ENCODE measurements at places on chromosomes 12 and 14.
A peak's percentile ranks its signal among the peaks of the same experiment; 100 is the strongest.

GRCh38 chr12:119354172-119354571, 19.6 kb downstream of the CCDC60 start:
- DNase-seq, result no peak

DNA sequence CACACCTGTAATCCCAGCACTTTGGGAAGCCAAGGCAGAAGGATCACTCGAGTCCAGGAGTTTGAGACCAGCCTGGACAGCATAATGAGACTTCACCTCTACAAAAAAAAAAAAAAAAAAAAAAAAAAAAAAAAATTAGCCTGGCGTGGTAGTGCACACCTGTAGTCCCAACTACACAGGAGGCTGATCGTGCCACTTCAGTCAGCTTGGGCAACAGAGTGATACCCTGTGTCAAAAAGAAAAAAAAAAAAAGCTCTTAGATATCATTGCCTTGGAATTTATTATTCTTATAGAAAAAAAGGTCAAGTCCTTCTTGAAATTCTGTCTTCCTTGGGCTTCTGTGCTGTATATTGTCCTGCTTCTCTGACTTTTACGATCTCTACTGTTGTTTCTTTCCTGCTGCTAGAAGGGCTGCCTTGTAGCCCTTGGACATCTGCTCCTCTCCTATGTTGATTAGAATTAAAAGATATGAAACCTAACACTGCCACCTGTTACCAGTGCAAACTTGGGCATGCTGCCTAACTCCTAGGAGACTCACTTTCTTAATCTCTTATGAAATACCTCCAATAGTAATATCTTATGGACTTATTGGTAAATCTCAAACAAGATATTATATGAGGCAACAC, 5.7 kb downstream of the TMEM19 start:
- no peak for DNase-seq

DNA sequence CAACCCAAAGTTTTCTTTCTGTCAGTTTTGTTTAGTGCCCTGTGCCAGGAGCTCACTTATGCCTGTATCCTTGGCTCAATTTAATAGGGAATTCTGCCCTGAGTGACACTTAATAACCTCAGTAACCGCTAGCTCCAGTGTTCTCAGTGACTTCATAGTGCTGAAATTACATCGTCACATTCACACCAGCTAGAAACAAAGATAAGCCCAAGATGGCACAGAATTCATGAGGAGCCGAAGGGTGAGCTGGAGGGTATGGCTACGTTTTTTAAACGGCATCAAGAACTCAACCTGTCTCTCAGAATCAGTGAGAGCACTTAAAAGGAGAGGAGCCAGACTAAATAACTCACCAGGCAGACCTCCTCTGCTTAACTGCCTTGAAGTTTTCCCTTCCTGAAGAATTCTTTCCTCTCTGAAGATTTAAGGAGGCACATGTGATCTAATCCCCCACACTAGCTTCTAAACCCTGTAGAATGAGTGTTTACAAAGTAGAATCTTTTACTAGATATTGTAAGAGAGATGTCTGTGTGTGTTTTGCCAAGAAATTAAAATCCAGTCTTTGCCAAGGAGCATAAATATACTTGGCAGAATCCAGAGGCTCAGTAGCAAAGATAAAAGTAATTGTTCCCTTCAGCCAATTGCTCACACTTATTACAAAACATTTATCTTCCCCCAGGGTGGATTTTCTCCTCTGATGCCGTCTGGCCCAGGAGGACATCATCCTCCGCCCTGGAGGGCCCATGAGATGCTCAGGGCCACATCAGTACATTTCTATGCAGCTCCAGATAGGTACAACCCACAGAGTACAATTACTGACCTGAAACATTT, 37.3 kb downstream of the PTGER2 start:
- DNase-seq, result peak; percentile 8

DNA sequence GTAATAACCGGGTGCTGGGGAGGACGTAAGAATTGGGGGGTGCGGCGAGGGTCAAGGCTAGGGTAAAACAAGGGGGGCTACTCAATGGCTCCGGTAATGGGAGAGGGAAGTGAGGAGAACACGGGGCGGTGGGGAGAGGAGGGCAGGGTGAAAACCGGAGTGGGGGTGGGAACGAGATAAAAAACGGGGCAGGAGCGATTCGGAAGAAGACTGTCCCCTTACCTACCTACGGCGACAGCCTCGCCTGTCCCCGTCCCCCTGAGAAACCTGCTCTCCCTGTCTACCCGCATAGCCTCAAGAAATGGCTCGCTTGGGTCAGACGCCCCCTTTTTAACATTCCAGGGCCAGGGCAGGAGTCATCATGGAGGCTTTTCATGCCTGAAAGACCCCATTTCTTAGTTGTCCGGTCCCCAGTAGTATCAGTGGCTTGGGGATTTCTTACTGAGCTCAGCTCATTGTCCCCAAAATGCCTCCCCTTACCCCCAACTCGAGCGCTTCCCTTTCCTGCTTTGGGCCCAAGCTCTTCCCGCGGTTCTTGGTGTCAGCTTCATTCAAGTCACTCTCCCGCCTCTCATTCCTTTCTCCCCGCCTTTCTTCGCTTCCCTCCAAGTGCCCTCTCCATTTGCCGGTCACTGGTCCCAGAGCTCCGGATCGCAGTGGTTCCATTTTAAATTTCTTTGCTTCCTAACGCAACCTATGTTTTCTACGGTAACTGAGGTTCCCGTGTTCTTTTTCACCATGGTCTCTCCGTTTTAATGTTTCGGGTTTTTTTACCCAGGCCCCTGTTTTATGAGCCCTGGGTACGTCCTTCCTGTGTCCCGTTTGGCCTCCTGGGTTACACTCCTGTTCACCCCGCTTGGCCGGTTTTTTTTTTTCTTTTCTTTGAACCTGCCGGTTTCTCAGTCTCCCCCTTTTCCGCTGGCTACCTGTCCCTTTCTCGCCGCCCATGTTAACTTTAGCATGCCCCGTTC, 1.2 kb upstream of the WSB2 start:
- DNase-seq, result peak; percentile 93

- DNase-seq, result no peak
Observed at GRCh38 chr12:45637706-45638105, 91.8 kb upstream of the ARID2 start.

- peak; percentile 88 for DNase-seq
Observed at GRCh38 chr14:96098309-96098998, 59.3 kb downstream of the C14orf132 start.

DNA sequence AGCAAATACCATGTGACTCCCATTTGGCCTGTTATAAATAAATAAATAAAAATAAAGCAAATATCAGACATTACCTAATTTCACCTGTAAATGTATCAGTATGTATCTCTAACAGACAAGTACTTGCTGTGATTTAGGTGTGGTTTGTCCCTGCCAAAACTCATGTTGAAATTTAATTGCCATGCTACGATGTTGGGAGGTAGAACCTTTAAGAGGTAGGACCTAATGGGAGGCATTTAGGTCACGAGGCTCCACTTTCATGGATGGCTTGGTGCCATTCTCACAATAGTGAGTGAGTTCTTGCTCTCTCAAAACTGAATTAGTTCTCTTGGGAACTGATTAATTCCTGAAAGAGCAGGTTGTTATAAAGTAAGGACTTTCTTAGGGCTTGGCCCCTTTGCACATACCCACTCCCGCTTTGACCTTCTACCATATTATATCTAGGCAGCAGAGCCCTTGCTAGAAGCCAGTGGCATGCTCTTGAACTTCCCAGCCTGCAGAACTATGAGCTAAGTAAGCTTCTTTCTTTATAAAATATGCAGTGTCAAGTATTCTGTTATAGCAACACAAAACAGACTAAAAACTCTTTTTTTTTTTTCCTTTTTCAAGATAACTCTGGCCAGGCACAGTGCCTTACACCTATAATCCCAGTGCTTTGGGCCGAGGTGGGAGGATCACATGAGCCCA, 26.0 kb downstream of the VEZT start:
- DNase-seq, result no peak

GRCh38 chr14:93962701-93963601, 13.4 kb downstream of the ASB2 start:
- no peak for DNase-seq

DNA sequence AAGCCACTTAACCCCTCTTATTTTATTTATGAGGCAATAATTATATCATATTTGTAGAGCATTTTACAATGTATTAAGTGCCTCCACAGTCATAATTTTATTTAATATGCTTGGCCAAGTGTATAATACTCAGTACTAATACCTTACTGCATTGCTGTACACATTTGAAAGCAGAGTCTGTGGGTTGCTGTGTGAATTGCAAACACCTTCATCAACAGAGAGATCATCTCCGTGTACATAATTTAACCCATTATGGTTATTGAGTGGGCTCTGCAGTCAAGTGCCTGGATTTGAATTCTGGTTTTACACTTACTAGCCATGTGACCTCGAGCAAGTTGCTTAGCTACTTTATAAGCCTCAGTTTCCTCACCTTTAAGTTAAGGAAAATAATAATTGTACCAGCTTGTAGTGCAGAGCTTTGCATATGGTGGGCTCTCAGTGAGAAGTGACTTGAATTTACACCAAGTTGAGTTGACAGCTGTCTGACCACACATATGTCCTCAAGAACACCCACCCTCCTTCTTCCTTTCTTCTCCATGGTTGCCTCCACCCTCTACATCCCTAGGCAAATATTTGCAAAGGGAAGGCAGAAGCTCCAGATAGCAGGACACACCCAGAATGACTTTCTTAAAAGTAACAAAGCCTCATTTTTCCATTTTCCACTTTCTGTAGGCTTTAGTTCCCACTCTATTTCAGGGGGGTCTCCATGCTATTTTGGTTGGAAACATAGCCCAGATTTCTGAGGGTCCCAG, 12.3 kb downstream of the CRACR2A start:
- no peak for DNase-seq

DNA sequence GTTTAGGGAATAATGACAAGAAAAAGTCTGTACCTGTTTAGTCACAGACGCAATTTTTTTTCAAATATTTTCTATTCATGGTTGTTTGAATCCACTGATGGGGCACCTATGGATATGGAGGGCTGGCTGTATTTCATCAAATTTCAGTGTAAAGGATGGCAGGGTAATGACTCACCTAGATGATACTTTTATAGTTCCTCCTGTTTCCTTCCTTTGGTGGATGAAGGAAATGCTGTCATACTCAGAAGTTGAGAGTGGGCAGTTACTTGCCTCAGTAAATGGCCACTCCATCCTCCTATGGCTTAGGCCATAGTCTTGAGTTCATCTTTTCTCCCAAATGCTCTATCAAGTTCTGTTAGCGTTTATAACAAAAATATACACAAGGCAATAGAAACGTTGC, 18.9 kb upstream of the C12orf71 start:
- no peak for DNase-seq

DNA sequence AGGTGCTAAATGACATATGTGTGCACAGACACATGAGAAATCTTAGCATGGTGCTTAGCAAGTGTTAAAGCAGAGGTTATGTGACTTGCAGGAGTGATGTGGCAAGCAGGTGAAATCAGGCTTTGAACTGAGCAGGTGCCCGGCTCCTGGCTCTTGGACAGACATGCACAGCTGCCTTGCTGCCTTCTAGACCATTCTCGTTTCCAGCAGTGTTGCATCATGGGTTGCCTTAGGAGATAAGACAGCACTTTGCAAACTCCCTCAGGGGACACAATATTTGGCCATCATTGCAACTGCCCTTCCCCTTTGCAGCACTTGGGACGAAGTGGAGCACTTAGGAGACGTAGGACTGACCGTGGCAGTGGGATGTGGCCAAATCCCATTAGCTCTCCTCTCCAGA, 17.2 kb upstream of the GSC start:
- DNase-seq, result no peak

- no peak for DNase-seq
Observed at GRCh38 chr12:62299617-62300016, 39.4 kb downstream of the USP15 start.

GRCh38 chr14:105617201-105617777, 90.9 kb downstream of the TMEM121 start:
- DNase-seq, result no peak

Measured in mesendoderm (in vitro differentiated cells).